CD4-positive, alpha-beta T cell treated with Interleukin-15 for 4 hours (primary cell): ENCODE measurements at places on chromosomes 3 and 15.

- no peak for DNase-seq
Measured at GRCh38 chr3:126557415-126557745, 1.4 kb downstream of the C3orf22 start.

- DNase-seq: no peak
Measured at GRCh38 chr3:194270627-194271459, 80.3 kb downstream of the CPN2 start.

DNA sequence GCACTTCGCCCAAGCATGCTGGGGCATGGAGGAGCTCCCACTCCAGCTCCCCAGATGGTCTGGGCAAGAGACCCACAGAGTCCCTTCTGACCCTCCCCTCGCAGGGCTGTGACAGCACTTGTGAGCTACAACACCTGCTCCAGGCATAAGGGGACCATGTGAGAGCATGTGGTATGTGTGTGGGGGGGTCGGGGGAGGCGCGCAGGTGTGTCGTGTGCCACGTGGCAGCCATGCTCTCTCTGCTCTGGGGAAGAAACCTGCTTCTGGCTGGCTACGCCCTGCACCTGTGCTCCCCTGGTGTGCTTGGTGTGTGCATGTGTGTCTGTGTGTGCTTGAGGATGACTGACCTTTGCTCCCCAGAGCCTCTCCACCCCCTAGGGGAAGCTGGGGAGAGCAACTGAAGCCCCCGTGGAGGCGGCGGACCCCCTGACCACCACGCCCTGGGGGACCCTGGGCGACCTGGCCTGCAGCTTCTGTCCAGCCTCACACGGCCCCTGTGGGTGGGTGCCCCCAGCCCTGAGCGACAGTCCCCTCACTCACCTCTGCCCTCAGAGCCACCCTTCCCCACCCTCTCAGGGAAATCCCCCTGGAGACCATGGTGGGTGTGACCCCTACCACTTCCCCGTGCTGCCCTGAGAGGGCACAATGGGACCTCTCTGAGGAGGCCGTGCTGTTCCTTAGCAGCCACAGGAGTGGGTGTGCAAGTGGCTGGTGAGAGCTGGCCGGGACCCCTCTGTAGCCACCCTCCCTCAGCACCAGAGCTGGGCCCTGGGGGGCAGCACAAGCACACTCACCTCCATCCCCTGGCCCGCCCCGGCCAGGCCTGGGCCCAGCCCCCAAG, 16.6 kb upstream of the SEC13 start:
- no peak for DNase-seq

- DNase-seq: peak; percentile 48
Measured at GRCh38 chr15:58269455-58270414, 131.6 kb downstream of the AQP9 start.

DNA sequence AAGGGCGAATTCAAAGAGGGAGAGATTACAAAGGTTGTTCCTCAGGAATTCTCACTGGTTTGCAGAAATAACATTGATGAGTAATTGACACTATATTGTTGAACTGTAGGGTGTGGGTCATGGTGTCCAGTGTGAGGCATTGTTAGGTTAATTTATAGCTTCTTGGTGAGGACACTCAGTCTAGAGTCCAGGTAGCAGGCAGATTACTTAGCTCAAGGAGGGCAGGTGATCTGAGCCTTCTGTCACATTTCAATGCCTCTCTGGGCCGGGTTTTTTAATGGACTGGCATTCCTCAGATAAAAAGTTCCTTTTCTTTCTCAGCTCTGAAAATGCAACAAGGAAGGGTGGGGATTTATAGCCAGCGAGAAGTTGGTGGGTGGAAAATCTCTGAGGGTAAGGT, 194.2 kb upstream of the PROK2 start:
- no peak for DNase-seq

DNA sequence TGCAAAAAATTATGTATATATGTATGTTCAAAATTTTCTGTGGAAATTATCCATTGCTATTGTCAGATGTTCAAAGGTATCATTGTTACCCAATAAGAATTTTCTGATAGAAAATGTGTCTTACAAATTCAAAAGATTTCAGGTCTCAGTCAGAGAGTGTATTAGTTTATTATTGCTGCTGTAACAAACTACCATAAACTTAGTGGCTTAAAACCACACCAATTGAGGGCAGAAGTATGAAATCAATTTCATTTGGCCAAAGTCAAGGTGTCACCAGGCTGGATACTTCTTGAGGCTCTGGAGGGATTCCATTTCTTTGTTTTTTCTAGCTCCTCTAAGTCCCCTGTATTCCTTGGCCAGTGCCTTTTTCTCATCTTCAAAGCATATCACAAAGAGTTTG, 914.4 kb upstream of the ROBO1 start:
- DNase-seq: no peak

- DNase-seq: no peak
Measured at GRCh38 chr3:169280010-169280585, 383.4 kb downstream of the MECOM start.

DNA sequence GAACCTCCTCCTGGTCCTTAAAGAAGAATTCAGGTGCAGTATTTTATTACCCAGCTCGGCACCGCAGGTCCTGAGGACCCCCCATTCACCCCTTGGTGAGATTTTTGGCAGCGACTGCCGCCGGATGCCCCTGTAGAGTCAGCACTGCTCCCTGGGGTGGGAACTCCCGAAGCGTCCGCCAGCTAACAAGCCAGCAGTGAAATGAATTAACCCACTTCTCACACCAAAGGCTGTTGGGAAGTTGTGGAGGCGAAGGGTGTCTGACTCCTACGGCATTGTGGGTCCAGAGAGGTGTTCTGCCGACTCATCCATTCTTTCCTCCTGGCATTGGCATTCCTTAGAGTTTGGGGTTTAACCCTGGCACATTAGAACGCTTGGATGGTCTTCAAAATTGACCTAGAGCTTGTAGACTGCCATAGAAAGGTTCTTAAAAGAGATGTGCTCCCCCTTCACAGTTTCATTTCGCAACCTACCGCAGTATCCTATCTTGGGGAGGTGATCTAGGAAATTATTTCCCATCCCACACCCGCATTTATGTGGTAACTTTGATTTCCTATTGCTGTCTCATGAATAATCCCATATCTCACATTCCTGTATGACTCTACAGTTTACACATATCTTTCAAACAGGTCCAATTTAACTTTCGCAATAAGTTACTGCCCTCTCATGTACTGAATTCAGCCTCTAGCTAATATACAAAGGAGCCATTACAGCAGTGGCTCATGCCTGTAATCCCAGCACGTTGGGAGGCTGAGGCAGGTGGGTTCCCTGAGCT, 879 bp upstream of the EIF5A2 start:
- DNase-seq: no peak

DNA sequence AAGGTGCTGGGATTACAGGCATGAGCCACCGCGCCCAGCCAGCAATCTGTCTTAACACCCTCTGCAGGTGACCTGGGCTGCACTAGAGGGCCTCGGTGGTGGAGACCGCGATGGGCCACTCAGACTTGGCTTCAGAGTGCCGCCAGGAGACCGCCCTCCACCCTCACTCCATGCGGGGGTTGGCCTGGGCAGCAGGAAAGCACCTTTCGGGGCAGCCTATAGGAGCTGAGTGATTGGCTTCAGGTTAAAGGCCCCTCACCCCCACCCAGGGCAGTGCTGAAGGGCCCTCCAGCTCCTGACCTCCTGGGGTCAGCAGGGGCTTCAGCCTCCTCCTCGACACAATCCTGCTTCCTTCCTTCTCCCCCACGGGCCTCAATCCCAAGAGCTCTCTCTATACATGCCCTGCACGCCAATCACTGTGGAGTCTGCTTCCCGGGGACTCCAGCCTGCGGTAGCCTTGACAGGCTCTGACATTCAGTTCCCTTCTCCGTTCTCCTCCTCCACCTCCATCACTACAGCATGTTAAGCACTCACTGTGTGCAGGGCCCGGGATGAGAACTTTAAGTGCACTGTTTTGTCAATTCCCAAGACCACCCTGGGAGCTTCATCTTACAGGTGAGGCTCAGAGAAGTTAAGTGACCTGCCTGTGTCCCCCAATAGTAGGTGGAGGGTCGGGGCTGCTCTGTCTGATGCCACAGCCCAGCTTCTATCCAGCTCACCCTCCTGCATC, 225.3 kb downstream of the XXYLT1 start:
- DNase-seq: no peak

- DNase-seq: no peak
Measured at GRCh38 chr15:38904298-38904697, 339.7 kb upstream of the RASGRP1 start.

GRCh38 chr3:189188466-189188865, 16.7 kb downstream of the TPRG1 start:
- DNase-seq: no peak
